ENCODE measurements at places on chromosomes 11 and 22.

- DNase-seq: no peak
Observed at GRCh38 chr22:27673839-27674238, 127.7 kb downstream of the MN1 start.

DNA sequence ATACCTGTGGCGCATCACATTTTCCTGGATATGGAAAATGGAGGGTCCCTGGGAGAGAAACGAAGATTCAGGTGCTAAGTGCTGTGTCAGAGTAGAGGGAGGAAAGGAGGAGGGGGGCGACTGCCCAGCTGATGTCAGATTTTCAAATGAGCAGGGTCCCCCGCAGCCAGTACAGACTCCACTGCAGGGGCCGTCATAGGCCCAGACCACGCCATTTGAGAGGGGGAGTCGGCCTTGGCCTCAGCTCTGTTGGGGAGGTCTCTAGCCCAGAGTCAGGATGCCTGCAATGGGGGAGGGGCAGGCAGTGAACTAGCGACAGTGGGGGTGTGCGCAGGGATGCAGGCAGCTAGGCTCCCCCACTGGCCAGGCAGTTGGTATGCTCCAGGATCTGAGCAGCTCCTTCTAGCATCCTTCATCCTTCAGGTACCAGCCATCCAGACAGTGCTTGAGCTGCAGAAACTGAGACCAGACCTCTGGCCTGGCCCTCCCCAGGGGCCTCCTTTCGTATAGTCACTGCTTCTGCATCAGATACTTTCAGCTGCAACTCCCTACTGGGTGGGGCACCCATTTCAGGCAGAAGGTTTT is at the start of the genes BSCL2 and GNG3:
Gene BSCL2 (minus strand): TSS at position 148 of the 585 bp plus-strand sequence. CDS start 229 bp downstream, outside the sequence.
Gene GNG3 (plus strand): TSS at position 400 of the 585 bp plus-strand sequence. CDS start 620 bp downstream, outside the sequence.
- DNase-seq: no peak

DNA sequence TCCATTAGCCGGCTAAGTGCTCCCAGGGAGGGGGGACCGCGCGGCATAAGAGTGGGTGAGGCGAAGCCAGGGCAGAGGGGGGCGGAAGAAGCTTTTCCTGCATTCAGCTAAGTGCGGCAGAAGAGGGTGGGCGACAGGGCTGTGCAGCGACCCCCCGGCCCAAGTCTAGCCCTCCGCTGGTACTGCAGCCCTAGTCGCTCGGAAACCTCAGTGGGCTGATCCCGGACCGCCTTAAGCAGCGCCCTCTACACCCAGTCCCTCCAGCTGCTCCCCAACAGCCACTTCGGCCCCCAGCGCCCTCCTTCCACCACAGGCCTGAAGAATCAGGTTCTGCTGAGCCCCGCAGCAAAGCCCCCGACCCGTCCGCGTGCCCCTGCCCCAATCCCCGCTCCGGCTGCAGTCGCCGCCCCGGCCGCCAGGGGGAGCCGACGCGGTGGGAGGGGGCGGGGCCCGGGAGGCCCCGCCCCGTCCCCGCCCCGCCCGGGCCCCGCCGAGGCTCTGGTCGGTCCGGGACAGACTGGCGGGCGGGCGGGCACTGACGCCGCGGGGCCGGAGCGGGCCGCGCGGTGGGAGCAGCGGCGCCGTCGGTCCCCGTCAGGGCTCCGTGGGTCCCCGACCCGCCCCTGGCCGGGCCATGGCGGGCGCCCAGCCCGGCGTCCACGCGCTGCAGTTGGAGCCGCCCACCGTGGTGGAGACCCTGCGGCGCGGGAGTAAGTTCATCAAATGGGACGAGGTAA is at the start of gene PLCB3:
Gene PLCB3 (plus strand): TSS at position 515 of the 737 bp plus-strand sequence. CDS start 120 bp downstream, at position 635.
- peak; percentile 63 for DNase-seq

GRCh38 chr22:39240831-39241793 is 3.7 kb downstream of the PDGFB start:
- DNase-seq: no peak

DNA sequence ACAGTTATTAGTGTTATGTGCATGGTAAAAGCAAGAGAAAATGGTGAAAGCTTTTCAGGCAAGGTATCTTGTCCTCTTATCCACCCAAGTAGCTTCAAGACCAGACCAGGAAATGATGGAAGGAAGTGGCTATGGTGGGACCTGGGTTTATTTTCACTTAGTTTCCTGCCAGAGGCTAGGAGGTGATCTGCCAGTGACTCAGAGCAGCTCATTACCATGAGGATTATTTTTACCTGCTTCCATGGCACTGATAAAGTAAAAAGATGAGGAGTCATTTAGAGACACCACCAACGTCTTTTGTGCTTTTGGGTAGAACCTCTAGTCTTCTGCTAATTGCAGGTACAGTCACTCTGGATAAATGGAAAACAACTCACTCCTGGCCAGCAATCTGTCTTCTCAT is 339.9 kb upstream of the KIRREL3 start:
- no peak for DNase-seq

- DNase-seq: no peak
Observed at GRCh38 chr11:3121416-3121815, 43.7 kb downstream of the OSBPL5 start.

DNA sequence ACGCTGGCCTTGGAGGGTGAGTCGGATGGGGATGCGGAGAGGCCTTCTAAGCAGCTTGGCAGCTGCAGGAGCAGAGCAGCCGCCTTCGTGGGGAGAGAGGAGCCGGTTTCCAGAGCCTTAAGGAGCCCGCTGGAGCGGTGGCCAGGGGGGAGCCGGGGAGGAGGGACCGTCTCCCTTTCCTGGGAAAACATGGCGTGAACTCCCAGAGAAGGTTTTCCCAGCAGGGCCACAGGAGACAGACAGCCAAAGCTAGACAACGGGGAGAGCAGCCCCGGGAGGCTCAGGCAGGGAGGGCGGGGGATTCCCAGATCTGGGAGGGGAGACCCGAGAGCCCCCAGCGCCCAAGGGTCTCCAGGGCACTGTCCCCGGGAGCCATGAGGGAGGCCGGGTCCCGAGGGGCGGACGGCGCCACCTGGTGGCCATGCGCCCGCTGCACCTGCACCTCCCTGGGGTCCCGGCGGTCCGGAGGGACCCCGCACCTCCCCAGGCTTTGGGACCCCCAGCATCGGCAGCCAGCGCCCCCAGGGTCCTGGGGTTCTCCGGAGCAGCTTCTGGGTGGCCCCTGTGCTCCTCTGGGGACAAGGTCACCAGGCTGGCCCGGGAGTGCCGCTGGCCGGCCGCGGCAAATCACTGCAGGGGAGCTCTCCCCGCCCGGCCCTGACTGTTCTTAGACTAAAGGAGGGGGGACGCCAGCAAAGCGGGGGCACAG is 2.4 kb upstream of the SYT8 start:
- peak; percentile 42 for DNase-seq

DNA sequence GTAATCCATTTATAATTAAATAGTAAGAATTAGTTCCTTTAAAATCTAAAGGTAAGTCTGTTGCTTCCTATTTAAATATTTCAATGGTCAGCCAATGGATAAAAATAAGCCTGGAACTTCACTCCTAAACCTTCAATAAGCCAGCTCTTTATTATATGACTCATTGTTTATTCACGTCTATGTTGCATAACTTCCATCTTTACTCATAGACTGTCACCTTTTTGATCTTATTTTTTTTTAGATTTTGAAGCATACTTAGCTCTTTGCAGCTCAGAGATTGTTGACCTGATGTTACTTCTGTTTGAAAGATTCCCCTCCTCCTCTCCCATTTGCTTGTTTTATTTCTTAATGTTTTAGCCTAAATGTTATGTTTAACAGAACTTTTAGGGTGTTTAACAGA is 1571.2 kb upstream of the RAG2 start:
- DNase-seq: no peak

GRCh38 chr11:118243993-118244762 is 8.0 kb downstream of the MPZL3 start:
- DNase-seq: no peak

- no peak for DNase-seq
Observed at GRCh38 chr11:116379185-116379828, 393.5 kb downstream of the BUD13 start.

GRCh38 chr11:112810951-112811350 is 150.3 kb upstream of the NCAM1 start:
- DNase-seq: no peak

- no peak for DNase-seq
Observed at GRCh38 chr11:8294251-8294935, 30.7 kb upstream of the LMO1 start.

DNA sequence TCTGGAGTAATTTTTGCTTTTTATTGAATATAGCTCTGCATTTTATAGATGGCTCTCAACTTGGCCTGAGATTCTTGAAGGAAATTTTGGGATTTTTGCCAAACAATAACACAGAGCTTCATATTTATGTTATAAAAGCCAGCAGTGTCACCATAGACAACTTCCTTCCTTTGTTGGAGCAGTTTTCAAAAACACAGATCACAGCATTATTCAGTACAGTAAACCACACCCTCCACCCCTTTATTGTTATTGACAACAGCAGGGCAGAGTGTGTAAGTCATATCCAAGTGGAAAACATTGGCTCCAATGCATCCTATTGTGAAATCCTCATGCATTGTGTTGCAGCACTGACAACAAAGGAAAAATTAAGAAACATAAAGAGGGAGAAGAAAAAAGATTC is 62.6 kb upstream of the PRSS23 start:
- DNase-seq: no peak

DNA sequence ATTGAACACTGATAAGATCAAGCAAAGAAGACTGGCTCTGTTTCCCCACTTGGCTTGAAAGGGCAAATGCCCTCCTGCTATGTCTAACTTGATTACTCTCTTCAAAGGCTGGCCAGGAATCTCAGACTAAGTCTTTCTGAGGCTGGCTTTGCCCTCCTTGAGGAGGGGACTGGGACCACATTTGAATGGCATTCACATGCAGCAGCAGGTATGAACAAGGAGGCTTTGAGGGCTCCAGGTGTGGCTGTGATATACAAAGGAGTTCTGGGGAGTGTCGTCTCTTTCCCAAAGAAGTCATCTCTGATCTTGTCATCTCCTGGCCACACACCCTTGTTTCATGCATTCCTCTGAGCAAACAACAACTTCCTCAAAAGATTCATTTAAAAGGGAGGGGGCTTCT is 130.8 kb downstream of the ARL14EP start:
- no peak for DNase-seq

DNA sequence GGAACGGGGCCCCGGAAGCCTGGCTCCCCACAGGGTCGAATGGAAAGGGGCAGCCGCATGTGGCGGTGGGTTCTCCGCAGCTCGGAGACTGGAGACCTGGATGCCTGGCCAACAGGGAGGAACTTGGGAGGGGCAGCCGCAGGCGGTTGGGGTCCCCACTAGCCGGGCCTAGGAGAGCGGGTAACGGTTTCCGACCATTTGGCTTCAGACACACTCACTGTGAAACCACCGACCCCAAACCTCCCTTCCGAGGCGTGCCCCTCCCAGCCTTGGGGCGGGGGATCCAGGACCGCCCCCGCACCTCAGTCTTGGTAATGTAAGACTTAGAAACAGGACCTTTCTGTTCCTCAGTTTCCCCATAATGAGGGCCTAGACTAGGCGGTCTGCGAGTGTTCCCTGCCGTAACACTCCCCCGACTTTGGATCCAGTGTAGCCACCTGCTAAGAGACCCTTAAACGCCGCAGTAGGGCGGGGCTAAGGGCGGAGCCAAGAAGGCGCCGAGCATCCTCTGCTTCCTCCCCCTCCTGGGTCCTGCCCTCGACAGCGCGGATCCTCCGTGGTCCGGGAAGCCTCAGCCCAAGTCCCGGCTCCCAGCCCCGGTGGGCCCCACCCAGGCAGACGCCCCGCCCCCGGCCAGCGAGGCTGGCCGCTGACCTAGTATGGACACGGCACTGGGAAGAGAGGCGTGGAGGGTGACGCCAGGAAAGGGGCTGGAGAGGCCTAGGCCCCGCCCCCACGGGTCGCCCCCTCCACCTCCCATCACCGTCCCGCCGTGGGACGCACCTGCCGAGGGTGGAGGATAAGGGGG is 1.8 kb upstream of the RASGRP2 start:
- peak; percentile 52 for DNase-seq

- no peak for DNase-seq
Observed at GRCh38 chr11:130076778-130077481, 7.2 kb downstream of the APLP2 start.

GRCh38 chr11:76903325-76903724 is 42.6 kb downstream of the ACER3 start:
- no peak for DNase-seq

GRCh38 chr11:3231851-3232744 is at the start of gene MRGPRE:
MRGPRE (minus strand) TSS chr11:3232417; CDS start chr11:3228799, 3,618 bp downstream.
- DNase-seq: no peak

DNA sequence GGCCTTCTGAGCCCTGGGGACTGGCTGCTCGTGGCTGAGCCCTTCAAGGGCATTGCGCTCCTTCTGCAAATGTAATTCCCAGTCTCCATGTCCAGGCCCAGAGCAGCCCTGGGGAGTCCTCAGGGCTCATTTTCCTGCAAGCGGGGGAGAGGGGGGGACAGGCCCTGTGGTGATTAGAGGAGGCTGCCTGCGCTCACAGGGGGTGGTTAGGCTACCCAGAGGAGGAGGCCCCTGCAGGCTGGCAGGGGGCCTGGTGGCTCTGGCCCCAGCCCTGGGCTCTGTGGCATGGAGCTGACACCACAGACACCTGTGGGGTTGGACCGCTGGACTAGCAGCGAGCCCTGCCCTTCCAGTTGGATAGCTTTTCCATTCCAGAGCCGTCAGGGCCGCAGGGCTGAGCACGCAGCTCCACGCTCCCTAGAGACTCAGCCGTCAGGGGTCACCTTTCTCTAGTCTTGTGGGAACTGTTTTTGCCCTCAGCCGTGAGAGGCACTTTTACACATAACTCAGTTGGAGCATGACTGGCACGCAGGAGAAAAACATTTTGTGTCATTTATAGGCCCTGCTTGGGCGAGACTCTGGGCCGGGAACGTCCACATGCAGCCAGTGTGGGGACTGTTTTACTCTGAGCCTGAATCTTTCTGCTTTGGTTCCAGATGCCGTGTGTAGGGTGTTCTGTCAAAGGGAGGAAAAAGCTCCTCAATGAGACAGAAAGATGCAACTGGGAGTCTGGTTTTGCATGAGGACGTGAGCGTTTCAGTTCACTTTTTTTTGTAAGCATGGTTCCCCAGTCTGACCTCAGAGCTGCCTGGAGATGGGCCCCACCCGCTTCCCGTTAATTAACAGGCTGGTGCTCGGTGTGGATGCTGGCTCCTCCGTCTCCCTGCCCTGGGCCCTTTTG is 58.1 kb downstream of the LRP5 start:
- no peak for DNase-seq

DNA sequence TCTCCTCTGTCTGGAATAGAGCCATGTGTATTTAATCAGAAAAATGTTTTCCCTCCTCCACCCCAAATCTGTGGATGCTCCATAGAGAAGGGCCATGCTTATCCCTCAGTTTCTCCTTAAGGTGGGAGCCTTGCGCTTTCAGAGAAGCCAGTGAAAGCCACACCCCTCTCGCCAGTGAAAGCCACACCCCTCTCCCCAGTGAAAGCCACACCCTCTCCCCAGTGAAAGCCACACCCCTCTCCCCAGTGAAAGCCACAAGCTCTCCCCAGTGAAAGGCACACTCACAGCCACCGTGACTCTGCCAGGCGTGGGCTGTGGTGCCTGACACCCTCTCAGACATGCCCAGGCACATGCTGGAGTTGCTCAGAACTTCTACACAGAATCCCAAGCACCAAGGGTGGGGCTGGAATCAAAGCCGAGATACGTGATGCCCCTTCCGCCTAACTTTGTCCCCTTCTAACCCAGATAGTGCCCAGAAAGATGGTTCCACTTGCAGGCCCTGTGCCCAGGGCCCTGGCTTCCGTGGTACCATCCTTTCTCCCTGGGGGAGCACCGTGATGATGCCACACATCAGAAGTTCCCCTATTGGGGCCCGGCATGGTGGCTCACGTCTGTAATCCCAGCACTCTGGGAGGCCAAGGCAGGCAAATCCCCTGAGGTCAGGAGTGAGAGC is 16.5 kb upstream of the PRR5 start:
- DNase-seq: peak; percentile 57

Data from activated T-helper 1 cell treated with anti-CD3 and anti-CD28 coated beads, Interleukin-2, amount 50 U/mL, for 16 hours (primary cell).